ENCODE measurements at places on chromosomes 13 and 19.

DNA sequence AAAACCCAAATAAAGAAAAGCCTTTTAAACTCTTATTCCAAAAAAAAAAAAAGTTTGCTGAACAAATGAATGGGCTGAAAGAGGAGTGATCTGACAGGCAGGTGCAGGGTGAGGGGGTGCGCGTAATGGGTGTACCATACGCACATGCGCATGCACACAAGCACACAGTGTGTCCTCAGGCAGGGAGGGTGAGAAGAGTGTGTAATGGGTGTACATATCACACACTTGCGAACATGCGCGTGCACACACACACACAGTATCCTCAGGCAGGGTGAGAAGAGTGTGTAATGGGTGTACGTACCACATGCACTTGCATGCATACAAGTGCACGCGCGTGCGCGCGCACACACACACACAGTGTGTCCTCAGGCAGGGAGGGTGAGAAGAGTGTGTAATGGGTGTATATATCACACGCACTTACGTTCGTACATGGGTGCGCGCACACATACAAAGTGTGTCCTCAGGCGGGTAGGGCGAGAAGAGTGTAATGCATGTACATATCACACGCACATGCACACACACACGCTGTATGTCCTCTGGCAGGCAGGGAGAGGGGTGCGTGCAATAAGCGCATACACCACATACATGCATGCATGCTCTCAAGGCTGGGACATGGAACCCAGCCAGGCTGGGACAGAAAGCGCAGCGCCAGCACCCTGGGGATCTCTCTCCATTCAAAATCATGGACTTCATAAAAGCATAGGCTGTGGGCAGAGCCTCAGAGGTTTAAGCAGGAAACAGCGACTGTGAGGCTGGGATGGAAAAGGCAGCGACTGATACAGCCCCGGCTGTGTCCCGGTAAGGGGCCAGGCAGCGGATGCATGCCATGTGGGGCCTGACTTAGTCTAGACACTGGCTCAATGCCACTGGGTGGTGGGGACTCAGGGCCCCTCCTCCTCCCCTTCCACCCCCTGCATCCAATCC, 70.4 kb downstream of the CEBPG start:
- DNase-seq = no peak

DNA sequence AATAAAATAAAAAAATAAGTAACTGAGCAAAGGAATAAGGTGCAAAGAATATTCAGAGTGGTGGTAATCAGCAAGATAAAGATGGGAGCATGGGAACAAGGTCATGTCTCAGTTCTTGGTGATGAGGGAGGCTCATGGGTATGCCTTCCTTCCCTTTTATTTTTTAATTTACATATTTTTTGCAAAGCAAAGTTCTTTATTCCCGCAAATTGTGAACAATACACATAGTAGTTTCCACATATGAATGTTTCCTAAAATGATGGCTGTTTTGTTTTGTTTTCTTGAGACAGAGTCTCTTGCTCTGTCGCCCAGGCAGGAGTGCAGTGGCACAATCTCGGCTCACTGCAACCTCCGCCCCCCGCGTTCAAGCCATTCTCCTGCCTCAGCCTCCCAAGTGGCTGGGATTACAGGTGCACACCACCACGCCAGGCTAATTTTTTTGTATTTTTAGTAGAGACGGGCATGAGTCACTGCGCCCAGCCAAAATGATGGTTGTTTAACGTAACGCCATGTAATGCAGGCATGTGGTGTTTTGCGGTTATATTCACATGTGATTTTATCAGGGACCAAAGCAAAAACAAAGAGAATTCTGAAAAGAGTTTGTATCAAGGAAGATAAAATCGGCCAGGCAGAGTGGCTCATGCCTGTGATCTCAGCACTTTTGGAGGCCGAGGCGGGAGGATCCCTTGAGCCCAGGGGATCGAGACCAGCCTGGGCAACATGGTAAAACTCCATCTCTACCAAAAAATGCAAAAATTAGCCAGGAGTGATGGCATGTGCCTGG, 4.5 kb upstream of the ADGRE2 start:
- DNase-seq = no peak

DNA sequence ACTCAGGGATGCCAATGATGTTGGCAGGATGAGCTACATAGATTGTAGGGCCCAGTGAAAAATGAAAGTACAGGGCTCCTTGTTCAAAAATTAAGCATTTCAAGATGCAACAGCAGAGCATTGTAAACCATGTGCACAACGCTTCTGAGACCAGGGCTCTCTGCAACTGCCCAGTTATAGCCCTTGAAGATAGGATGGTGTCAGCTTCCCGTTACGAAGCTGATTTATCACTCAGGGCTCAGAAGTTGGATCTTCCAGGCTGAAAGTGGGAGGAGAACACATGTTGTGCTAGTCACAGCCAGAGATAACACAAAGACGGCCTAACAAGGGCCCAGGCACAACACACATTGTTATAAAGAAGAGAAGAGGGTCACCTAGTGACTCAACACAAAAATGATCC, 466.7 kb downstream of the TUBA3C start:
- no peak for DNase-seq

DNA sequence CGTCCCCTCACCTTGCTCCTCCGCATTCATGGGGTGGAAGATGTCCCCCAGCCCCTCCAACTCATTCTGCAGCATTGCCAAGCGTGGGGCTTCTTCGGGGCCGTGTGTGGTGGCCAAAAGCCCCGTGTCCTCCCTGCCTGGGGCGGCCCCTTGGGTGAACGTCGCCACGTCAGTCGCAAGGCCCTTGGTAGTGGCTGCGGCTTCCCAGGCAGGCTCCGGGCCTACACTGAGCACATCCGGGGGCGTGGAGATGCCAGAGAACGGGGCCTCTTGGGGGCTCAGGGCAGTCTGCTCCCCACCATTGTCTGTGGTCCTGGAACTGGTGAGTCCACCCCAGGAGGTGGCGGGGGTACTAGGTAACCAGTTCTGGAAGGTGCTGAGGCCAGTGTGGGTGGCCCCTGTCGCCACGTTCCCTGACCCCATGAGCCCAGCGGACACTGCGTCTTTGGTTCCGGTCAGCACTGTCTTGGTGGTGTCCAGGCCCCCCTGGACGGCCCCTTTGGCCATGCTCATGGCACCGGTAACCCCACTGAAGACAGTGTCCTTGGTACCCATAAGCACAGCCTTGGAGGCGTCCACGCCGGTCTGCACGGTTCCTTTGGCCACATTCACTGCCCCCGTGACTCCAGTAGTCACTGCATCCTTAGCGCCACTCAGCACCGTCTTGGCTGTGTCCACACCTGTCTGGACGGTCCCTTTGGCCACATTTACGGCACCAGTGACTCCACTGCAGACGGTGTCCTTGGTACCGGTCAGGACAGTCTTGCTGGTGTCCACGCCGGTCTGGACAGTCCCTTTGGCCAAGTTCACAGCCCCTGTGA, 7.6 kb downstream of the PLIN4 start:
- DNase-seq = no peak

DNA sequence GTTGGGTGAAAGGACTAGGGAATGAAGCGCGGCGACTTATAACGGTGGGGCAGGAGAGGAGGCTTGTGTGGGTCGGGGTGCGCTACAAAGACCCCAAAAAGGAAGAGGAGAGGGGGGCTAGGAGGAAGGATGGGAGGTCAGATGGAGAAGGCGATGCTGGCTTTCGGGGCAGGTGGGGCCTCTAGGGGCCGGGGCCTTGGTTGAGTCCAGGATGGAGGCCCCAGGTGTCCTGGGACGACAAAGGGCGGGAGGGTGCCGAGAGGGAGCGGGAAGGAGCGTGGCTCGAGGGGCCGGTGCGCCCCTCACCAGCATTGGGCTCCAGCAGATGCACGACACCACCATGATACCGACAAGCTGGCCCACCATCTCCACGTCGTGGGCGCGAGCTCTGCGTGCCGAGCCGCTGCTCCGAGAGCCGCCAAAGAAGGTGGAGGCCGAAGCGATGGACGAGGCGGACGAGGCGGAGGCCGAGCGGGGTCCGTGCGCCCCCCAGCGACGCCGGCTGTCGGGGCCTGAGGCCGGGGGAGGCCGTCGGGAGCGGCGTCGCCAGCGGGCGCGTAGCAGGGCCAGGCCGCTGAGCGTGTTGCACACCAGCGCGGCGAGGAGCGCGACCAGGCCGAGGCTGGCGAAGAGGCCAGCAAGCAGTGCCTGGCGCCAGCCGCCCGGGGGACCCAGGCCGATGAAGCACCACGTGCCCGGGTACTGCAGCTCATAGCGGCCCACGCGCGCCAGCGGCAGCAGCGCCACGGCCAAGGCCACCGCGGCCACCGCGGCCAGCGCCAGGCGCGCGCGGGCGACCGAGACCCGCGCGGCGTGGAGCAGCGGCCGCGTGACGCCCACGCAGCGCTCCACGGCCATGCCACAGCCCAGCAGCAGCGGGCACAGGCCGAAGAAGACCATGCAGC, 1.8 kb downstream of the PTGER1 start:
- DNase-seq = no peak

DNA sequence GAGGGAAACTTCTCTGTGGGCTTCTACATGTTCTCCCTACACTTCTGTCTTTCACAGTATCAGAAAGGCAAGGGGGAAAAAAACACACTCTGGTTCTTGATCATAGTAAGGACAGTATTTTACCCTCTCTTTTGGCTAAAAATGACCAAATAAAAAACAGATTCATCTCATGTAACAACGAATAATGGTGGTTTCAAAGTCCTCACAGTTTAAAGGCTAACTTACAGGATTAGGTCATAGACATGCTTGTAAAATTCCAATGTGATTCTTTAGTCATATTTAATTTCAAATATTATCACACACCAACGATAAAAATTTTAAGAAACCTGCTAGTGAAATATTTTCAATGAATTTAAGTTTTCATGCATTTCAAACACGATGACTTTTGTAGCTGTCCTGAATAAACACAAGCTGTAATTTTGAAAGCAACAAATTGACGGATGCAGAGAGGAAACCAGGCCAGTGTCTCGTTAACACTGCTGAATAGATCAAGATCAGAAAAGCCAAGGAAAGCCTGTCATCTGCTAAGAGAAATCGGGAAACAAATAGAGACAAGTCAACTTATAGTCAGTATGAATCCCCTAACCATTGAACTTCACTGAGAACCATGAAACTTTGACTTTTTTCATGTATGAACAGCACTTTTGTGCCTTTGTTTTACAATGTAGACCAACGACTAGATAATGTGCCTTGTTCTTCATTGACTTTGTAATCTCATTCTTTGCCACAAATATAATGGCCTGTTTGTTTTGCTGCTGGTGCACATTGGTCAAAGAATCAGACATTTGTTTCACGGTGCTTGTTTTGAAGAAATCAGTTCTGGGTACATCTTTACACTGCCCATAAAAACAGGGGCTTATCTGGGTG, 22.0 kb downstream of the MBNL2 start:
- DNase-seq = no peak

DNA sequence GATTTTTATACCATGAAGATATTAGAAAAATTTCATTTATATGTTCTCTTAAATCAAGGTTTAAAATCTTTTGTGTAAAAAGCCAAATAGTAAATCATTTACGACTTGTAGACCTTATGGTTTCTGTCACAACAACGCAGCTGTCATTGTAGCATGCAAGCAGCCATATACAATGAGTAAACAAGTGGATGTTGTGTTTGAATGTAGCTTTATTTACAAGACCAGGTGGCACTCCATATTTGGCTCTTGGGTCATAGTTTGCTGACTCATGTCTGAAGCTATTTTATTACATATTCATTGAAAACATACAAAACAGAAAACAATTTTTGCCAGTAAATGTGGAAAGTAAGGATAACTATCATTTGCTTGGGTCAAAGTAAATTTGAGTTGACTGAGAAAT, 930.8 kb downstream of the SLITRK5 start:
- DNase-seq = no peak

DNA sequence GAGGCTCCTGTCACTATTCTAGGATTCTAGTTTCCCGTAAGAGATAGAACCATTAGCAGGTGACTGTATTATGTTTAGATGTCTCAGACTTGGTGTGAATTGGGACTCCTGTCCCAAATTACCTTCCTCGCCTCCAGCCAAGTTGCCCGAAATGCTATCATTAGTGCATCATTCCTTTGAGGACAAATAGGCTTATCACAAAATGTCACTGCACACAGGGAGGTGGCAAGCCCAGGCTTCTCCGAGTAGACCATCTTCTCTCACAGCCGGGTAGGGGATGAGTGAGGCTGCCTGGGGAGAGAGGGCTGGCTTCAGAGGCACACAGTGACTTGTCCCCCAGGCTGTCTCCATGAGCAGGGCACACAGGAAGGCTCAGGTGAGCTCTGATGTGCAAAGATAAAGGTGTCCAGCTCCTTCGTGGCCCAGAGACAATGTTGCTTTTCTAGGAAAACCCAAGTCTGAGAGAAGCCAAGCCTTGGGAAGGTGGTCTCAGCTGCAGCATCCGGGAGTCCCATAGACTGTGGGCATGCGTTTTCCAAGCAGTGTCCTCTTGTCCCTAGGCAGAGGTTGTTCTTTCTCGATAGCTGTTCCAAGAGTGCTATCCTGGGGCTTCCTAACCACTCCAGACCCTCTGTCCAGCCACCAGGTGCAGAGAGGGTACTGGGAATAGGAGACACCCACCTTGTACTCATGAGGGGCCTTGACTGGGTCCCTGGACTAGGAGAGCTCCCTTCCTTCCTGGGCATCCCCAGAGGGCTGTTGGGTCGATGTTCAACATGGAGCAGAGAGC, 163.1 kb upstream of the TSHZ3 start:
- no peak for DNase-seq

DNA sequence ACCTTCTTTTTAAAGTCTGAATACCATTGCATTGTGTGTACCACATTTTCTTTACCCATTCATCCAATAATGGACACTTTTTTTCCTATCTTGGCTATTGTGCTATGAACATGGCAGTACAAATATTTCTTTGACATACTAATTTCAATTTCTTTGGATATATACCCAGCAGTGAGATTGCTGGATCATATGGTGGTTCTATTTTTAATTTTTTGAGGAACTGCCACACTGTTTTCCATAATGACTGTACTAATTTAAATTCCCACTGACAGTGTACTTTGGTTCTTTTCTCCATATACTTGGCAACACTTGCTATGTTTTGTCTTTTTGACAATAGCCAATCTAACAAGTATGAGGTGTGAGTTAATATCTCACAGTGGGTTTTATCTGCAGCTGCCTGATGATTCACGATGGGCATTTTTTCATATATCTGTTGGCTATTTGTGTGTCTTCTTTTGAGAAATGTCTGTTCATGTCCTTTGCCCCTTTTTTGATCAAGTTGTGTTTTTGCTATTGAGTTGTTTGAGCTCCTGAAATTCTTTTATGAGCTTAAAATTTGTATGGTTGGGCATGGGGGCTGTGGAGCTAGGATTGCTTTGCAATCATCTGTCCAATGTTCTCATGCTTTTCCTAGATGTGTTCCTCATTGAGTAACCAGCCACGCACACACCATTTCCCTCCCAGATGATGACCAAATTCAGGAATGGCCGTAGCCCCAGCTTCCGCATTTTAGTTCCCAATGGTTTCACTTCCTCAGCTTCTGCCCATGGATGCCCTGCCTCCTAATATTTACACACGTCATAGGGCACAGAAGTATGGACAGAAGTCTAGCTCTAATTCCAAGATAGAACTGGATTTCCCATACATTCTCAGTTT, 380.0 kb upstream of the SGCG start:
- peak; percentile 89 for DNase-seq

DNA sequence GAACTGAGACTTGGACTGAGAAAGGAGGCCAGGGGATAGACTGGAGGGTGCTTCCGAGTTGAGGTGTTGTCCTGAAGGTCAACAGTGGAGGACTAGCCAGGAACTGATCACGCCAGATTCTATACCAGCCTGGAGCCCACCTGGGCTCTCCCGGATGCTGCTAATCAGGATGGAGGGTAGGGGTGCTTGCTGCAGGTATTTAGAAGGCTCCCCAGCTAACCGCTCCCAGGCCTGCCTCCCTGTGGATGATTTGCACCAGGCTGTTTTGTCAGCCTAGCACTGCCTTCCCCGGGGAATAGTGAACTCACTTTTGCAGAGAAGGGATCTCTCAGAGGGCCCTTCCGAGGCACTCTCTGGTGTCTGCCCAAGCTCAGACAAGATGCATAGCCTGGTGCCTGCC, 60.5 kb upstream of the KCTD15 start:
- no peak for DNase-seq

- no peak for DNase-seq
These were observed 58.8 kb downstream of the HSPH1 start for GRCh38 chr13:31102905-31103304.

All from inflammatory macrophage (primary cell).